Mesenteric fat pad (tissue), 1 donor: ENCODE measurements at places on chromosomes 4 and X. TPM values are rescaled to one million over a fixed set of nuclear protein-coding genes. Genes with fewer than 3 reads are reported as not detected.
A peak's percentile ranks its signal among the peaks of the same experiment; 100 is the strongest.

Gene UCP1
- not detected for total RNA-seq

- DNase-seq, result no peak
Measured at GRCh38 chr4:3481113-3481531, 18.0 kb downstream of the DOK7 start.

- DNase-seq, result no peak
Measured at GRCh38 chr4:87067124-87067885, 132.5 kb downstream of the AFF1 start.

Gene COL4A6
- 0.16 TPM for total RNA-seq

- DNase-seq, result no peak
Measured at GRCh38 chr4:74529284-74530041, 84.5 kb downstream of the AREG start.

- DNase-seq, result no peak
Measured at GRCh38 chrX:47483306-47484268, 565 bp upstream of the ZNF41 start.

GRCh38 chr4:6509587-6509986 lies 37.2 kb upstream of the PPP2R2C start:
- peak; percentile 68 for DNase-seq

- DNase-seq, result no peak
Measured at GRCh38 chr4:48909697-48910096, 3.1 kb upstream of the OCIAD2 start.

DNA sequence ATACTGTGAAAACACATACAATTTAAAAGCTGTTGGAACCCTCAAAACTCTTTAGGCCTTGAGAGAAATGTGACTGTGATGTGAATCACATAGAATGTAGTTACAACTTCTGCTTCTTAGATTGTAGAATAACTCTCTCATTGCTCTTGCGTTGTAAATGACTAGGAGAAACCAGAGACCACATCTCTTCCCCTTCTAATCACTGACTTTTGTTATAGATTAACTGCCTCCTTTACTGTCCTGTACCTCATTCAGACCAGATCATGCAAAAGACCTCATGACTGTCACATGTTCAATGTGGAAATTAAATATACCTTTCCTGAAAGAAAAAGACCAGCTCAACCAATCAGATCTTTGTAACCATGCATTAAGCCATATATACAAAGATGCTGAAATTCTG lies 43.2 kb upstream of the NEIL3 start:
- DNase-seq, result no peak

GRCh38 chrX:153926858-153927671 lies 1.0 kb upstream of the ARHGAP4 start:
- DNase-seq, result no peak

GRCh38 chrX:19403696-19404095 lies 60.0 kb downstream of the PDHA1 start:
- DNase-seq, result no peak

DNA sequence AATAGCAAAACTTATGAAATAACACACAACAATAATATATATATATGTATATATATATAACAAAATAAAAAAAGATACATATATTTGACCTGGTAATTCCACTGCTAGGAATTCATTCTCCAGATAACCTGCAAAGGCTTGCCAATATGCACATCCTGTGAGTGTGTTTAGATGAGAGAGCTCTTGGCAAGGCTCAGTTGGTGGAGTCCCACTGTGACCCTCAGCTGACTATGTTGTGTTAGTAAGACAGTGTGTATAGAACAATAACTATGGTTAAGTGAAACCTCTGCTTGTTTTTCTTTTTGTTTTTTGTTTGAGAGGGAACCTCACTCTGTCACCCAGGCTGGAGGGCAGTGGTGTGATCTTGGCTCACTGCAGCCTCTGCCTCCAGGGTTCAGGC lies 39.5 kb upstream of the RBMX start:
- no peak for DNase-seq

Gene EDA
- total RNA-seq, result 3.1 TPM

Gene NUDT10
- not detected for total RNA-seq

DNA sequence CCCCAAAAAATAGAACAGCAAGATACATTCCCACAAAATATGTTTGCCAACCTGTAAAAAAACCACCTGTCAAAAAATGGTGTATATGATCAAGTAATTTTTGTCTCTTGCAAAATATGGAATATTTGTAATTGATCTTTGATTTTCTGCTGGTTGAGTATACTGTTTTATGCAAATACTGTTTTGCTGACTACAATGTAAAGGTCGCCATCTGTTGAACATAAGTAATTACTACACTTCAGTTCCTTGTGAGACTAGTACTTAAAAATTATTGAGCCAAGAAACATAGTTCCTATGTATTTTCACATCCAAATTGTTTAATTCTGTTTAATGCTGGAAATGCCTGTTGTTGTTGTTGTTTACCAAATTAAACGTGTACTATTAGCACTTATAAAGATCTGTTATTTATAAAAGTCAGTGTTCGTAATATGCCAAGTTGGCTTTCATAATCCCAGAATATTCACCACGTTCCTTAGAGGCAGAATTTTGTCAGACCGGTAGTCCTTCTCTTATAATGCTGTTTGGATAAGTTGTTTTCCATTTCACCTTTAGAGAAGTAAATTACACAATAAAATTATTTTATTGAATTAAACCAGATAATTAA lies 144.2 kb downstream of the PDLIM5 start:
- no peak for DNase-seq

GRCh38 chr4:184845367-184846021 lies 19.7 kb upstream of the ACSL1 start:
- no peak for DNase-seq

Gene CRLF2
- 0.22 TPM for total RNA-seq

GRCh38 chr4:151950993-151951670 lies 190.3 kb upstream of the GATB start:
- no peak for DNase-seq

DNA sequence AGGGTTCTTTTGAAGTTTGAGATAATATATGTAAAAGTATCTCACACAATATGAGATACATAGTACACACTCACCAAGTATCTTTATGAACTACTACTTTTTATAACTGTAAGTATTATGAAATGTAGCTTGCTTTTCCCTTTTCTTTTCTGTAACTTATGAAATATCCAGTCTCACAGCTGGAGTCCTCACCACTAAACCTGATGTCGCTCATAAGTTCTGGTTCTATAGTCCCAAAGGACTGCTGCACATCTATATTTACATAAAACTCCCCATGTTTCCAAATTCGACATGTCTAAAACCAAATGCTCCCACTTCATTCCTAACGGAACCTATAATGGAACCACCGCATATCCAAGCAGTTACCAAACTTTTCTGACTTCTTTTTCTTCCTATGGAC lies 186.5 kb upstream of the SLC7A11 start:
- no peak for DNase-seq

DNA sequence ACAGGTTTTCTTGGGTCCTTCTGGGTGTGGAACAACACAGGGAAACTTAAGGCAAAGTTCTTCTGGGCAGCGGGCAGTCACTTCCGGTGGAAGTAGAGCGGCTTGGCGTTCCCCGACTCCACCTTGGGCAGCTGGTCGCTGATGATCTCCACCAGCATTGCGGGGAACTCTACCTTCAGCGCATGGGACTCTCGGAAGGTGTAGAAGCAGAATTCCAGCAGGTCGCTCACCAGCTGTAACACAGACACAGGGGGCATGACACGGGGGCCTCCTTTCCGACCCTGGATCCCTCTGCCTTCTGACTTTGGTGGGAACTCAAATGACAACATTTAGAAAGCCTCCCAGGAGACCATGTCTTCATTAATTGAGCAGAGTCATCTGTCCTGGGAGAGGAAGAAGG lies 349.4 kb downstream of the ARHGAP10 start:
- no peak for DNase-seq

DNA sequence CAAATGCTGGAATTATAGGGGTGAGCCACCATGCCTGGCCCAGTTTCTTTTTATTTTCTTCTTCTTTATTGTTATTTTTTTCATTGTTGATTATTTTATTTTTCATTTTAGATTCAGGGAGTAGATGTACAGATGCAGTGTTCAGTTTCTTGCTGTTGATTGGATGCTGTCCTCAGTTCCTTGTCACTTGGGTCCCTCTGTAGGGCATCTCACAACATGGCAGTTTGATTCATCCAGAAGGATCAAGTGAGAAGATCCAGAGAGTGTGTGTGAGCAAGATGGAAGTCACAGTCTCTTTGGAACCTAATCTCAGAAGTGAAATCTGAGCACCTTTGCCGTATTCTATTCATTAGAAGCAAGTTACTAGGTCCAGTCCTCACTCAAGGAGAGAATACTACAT lies 20.9 kb downstream of the HMGB3 start:
- no peak for DNase-seq

Gene SHROOM2
- total RNA-seq, result 0.58 TPM

DNA sequence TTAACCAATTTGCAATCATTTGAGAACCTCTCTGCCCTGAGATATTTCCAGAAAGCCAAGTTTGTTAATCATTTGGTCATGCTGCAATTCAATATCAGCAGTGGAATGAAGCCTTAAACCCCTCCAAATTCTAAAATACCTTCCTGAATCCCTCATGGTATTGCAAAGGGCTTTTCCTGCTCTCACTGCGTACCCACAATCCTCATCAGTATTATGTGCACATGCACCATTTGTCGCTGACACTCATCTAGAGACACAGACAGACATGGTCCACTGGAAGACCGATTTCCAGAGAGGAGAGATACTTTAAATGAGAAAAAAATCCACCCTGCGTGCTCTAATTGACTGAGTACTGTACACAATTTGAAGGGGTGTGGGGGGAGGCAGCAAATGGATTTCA lies 104.4 kb downstream of the GPC3 start:
- DNase-seq, result no peak

Gene CLGN
- not detected for total RNA-seq

GRCh38 chr4:112316360-112316759 lies 19.2 kb downstream of the ALPK1 start:
- DNase-seq, result no peak

Gene NPY5R
- 3.5 TPM for total RNA-seq
